ENCODE measurements at places on chromosomes 4 and X.

DNA sequence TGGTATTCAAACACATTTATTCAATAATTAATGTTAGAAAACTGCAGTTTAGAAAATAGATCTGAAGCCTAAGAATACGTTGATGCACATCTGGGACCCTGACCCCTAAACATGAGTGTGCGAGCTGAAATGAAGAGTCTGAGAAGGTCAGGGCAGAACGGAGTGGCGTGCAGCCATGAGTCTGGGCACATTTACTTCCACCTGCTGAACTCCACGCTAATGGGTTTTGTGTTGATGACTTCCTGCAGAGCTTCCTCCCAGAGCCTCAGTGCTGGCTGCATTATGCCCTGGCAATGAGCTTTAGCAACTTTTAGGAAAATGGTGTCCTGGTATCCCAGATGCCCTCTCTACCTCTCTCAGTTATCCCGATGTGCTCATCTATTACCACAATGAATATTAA lies 53.1 kb downstream of the FAM114A1 start:
- DNase-seq = no peak

- DNase-seq = no peak
Measured at GRCh38 chr4:38386654-38387188, 277.3 kb upstream of the KLF3 start.

DNA sequence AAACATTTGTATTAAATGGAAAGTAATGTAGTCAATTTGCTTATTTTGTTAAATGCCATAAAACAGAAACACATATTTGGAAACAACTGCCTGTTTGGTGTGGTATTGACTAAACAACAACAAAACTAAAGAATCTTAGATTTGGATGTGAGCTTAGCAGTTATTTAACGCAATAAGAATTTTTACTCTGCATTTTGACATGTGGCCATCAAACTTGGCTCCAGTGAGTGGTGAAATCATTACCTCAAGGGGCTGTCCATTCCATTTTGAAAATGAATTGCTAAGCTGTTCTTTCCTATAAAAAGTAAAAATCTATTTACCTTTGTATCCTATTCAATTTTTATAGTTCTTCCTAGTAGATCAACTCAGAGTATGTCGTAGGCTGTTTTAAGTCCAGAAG lies 84.2 kb downstream of the DKK2 start:
- DNase-seq = no peak

DNA sequence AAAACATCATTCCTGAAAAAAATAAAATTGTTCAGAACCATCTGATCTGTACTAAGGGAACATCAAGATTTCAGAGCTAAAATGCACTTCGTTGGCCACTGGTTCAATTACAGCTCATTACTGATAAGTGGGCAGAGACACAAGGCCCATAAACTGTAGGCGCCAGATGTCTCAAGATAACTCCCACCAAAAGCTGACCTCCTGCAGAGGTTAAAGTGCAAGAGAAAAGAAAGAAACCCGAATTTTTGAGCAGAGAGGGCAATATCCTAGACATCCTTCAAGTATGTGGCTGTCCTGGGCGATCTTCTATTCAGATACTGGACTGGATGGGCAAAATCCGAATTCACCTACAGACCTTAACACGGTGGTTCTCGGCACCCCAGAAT lies 660 bp downstream of the GEMIN8 start:
- DNase-seq = no peak

- DNase-seq = no peak
Measured at GRCh38 chr4:62271107-62271506, 1071.0 kb downstream of the ADGRL3 start.

GRCh38 chr4:118348886-118349285 lies 3.9 kb downstream of the PRSS12 start:
- DNase-seq = no peak

- DNase-seq = no peak
Measured at GRCh38 chr4:113960684-113961321, 18.6 kb downstream of the ARSJ start.

DNA sequence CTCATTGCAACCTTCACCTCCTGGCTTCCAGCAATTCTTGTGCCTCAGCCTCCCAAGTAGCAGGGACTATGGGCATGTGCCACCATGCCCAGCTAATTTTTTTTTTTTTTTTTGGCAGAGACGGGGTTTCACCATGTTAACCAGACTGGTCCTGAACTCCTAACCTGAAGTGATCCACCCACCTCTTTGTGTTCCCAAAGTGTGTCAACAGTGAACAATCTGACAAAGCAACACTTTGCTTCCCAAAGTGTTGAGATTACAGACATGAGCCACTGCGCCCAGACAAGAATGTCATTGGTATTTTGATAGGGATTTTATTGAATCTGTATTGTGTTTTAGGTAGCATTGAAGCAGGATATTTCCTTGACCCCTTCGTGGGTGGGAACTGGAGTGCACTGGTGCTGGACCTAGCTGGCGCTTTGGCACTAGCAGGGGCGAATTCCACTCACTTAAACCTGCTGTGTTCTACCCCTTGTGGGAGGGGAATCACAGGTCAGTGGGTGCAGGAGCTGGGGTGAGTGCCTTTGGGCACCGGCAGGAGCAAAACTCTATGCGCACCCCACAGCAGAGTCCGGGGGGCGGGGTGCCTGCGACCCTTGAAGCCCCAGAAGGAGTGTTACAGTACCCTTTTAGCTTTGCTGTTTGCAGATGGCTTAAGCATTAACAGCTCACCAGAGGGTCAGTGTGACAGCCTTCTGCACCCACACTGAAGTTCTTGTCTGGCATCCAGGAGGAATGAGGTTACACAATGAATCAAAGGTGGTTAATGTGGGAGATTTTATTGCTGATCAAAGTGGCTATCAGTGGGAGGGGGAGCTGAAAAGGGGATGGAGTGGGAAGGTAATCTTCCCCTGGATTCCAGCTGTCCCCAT lies 21.9 kb downstream of the KLF8 start:
- no peak for DNase-seq

- peak; percentile 42 for DNase-seq
Measured at GRCh38 chr4:73341454-73341853, 62.6 kb upstream of the ALB start.

- no peak for DNase-seq
Measured at GRCh38 chrX:9923357-9923756, 43.8 kb upstream of the CLDN34 start.

DNA sequence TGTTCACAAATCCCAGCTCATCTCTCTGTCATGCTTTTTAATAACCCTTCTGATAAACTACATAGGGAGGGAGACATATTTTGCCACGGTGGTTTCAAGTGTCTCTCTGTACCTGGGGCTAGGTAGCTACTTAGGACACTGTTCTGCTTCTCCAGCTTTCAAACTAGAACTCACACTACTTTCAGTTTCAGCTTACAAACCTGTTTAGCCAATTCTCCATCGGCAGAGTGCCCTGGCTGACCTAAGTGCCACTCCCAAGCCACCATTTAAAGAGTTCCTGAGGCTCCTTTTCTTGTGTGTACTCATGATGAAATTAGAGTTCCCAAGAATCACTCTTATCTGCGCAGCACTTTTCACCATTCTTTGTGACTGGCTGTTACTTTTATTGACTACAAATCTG lies 899.2 kb downstream of the FAT4 start:
- no peak for DNase-seq

- no peak for DNase-seq
Measured at GRCh38 chrX:24979081-24979480, 36.7 kb downstream of the ARX start.

DNA sequence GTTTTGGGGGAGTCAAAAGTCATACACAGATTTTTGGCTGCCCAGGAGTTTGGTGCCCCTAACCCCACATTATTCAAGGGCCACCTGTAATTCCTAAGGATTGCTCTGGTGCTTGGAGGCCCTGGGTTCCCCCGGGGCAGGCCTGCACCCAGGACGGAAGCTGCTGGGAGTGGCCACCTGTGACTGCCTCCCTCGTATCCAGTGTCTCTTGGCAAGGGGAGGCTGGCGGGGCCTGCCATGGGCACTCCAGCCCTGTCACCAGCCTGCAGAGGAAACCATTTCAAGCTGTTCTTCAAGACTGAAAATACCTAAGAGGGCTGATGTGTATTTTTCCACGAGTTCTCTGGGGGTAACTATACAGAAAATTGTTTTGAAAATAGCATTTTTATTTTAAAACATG lies 24.5 kb upstream of the GPR78 start:
- no peak for DNase-seq

- DNase-seq = peak; percentile 70
Measured at GRCh38 chr4:3765271-3766035, 732 bp upstream of the ADRA2C start.

DNA sequence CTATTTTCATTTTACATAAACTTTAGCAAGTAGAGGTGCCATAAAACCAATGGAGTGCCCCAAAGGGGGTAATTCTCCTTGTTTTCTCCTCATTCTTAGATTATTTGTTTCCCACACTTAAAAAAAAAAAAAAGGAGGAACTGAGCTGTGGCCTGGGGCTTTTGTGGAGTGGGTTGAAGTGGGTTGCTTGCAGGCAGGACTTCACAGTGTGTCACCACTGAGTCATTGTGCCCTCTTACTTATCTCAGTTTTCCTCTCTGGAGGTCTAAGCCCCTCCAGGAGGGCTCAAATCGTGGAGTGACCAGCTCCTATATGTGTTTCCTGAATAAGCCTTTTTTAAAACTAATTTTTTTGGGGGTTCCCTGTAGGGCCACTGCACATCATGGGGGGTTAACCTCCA lies 69.0 kb downstream of the SLC16A2 start:
- DNase-seq = no peak

GRCh38 chrX:43140582-43140981 lies 362.6 kb upstream of the PPP1R2C start:
- no peak for DNase-seq

- no peak for DNase-seq
Measured at GRCh38 chr4:53128706-53129357, 237.0 kb downstream of the SCFD2 start.

DNA sequence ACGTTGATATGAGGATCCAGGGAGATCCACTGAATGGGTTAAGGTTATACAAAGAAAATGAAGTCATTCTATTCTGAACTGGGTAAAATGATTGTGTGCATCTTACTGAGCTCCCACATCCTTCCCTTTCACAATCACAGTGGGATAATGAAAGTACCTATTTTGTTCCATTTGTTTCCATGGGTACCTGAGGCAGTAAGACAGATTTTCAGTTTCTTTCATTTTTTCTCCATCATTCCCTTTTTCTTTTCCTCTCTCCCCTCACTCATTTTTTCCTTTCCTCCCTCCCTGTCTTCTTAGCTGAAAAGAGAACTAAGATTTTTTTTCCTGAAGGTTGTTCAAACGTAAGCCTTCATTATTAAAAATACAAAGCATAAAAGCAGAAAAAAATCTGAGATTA lies 4.6 kb downstream of the GRIA2 start:
- DNase-seq = no peak

DNA sequence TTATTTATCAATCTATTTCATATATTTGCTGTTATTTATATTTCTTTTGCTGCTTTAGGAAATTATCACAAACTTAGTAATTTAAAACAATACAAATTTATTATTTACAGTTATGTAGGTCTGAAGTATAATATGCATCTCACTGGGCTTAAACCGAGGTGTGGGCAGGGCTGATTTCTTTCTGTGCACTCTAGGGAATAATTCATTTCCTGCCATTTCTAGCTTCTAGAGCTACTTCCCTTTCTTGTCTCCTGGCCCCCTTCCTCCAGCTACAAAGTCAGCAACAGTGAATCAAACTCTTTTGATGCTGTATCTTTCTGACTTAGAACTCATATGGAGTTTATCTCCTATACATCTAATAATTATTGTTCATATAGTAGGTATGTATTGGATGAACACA lies 303.5 kb upstream of the ARSJ start:
- no peak for DNase-seq

DNA sequence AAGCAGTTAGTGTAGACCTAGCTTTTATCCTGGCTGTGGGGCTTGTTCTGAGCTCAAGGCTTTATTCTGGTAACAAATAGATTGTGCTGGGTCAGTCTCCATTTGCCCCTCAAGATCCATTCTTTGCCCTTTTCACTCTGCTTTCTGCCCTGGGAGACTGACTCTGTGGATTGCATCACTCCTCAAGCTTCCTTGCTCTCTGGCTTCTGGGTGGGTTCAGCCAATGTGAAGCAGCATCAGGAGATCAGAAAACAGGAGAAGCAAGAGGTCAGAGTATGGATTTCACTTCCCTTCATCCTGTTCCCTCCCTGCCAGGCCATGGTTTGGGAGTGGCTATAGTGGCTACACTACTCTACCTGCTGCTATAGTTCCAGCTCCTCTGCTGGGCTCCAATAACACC lies 184.1 kb upstream of the NDP start:
- DNase-seq = no peak

GRCh38 chrX:47745416-47745815 lies 86.4 kb upstream of the UXT start:
- no peak for DNase-seq

GRCh38 chr4:80165855-80166254 lies 31.4 kb upstream of the PRDM8 start:
- no peak for DNase-seq

DNA sequence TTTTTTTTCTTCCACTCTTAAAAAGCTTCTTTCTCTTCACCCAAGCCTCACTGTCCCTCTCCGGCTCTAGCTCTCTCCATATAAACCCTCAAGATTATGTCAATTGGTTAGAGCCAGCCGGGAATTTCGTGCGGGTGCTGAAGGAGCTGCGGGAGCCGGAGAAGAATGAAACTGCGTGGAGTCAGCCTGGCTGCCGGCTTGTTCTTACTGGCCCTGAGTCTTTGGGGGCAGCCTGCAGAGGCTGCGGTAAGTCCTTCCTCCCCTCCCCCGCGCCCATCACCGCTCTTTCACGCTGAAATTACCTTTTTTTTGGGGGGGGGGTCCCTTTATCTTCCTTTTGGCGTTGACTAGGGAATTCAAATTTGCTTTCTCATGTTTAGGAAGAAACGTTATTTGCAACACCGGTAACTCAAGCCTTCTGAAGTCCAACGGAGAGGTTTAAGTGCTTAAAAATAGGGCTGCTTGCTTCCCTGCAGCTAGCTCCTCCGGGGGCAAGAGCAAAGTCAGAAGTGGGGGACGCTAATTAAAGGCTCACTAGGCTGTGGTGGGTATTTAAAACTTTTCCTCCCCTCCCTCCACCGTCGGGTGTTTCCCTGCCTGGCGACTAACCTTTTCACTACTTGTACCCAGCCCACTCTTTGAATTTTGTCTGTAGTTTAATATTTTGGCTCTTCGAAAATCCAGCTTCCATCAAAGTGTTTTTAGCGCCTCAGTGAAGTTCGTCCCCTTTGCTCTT lies 491 bp downstream of the COL4A5 start:
- DNase-seq = no peak

DNA sequence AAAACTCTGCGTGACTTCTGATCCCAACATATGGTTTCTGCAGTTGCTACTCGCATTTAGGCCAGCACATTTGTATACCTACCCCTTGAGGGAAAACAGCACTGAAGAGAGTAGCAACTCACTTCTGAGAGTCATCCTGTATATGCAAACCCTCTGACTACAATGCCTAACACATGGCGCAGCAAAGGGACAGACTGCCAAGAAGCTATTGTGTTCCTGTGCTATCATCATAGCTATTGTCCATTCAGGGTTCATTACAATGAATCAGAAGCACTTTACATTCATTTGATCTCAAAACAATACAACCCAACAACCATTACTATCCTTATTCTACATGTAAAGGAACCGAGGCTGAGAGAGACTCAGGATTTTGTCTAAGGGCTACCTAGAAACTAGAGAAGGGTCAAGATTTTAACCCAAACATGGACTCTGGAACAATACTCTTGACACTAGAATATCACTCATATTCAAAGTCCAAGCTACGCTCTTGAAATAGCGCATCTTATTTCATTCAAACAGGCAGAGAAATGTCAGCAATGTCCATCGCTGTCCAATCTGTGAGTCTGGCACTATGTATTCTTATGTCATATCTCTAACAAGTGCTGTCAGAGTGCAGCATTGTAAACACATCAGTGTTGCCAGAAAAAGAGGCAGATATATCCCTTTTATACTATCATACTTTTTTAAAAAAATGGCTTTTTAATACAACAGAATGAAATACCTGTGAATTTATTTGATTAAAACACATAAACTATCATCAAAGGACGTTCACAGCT lies 173.6 kb downstream of the CORIN start:
- DNase-seq = no peak

Data from GM13977 (cell line).